Aorta (tissue), 5 donors: ENCODE measurements at places on chromosomes 6 and 20. TPM values are rescaled to one million over a fixed set of nuclear protein-coding genes. Genes with fewer than 3 reads are reported as not detected.

DNA sequence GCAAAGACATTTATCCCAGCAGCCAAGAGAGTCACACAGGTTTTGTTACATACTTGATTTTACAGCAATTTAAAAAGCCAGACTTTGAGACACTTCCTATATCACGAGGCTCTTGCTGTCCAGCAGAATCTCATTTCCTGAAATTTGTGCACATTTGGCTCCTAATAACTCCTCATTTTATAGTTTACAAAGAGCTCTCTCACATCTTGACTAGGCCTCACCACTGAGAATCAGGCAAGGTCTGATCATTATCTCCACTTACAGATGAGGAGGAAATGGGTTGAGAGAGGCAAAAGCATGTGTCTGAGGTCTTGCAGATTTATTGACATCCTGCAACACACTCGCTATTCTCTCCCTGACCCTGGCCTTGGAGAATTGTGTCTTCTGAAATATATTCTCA is 426.8 kb downstream of the MAFB start:
- no peak for DNase-seq

- no peak for DNase-seq
These were observed 132.8 kb upstream of the AGPAT4 start for GRCh38 chr6:161406646-161407045.

- no peak for DNase-seq
These were observed 11.6 kb downstream of the HSPA12B start for GRCh38 chr20:3744037-3744436.

DNA sequence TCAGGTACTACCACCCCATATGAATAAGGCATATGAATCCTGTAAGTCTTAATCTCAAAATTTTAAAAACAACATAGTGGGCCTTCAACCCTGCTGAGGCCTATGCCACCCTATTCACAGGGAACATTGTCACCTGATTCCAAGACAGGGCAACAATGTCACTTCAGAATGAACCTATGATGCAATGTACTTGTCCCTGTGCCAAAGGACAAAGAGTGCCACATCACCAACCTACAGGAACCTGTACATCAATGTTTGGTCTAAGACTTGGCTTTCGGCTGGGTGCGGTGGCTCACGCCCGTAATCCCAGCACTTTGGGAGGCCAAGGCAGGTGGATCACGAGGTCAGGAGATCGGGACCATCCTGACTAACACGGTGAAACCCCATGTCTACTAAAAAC is 318.5 kb upstream of the JARID2 start:
- DNase-seq, result no peak

DNA sequence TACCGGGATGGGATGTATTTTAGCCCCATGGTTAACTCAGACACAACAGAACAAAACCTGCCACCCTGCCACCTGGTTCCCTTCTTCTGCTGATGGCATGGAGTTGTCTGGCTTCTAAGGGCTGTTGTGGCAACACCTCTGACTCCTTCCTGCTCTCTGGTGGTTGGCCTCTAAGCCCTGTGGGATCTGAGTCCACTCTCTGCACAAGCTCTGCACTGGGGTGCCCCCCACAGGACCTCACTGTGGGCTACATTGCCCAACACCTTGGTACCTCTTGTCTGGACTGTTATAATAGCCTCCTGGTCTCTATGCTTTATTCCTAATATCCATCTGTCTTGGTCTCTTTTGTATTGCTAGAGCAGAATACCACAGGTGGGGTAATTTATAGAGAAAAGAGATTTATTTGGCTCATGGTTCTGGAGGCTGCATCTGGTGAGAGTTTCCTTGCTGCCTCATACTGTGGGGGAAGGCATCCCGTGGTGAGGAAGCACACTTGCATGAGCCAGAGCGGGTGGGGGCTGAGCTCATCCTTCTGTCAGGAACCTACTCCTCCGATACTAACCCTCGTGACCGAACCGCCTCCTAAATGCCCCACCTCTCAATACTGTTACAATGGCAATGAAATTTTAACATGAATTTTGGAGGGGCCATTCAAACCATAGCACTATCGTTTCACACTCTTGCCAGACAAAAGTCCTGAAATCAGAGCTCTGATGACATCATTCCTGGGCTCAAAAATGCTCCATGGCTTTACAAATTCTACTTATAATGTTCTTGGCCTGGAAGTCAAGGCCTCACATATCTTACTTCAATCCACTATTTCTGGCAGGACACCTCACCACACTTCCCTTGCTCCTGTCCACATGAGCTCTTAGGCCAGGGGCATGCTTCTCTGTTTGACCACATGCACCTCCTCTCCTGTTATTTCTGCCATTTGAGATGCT is 127.2 kb downstream of the PAX1 start:
- no peak for DNase-seq

Gene GCNT2
- total RNA-seq, result 14.6 TPM

Gene MCHR2
- total RNA-seq, result not detected

Gene GPX5
- total RNA-seq, result not detected
